ENCODE measurements at places on chromosomes 5 and 9. TPM values are rescaled to one million over a fixed set of nuclear protein-coding genes. Genes with fewer than 3 reads are reported as not detected.

The ORM1 gene
- not detected for polyA plus RNA-seq

The CARTPT gene
- not detected for polyA plus RNA-seq

The GPRIN1 gene
- 0.79 TPM for polyA plus RNA-seq

The LMAN2 gene
- polyA plus RNA-seq = 261 TPM

The KCNMB1 gene
- 3.9 TPM for polyA plus RNA-seq

The CCL19 gene
- not detected for polyA plus RNA-seq

The FST gene
- polyA plus RNA-seq = 29.3 TPM

The PHF24 gene
- 0.95 TPM for polyA plus RNA-seq

The PTGDS gene
- 3.4 TPM for polyA plus RNA-seq

The OR13C8 gene
- not detected for polyA plus RNA-seq

The ANKRD55 gene
- polyA plus RNA-seq = not detected

The LIX1 gene
- polyA plus RNA-seq = 80.1 TPM

The KLHL3 gene
- polyA plus RNA-seq = 12.0 TPM

The ZNF462 gene
- 11.4 TPM for polyA plus RNA-seq

The TNFSF8 gene
- polyA plus RNA-seq = not detected

The ARHGEF28 gene
- polyA plus RNA-seq = not detected

The SUSD3 gene
- not detected for polyA plus RNA-seq

The FCN2 gene
- polyA plus RNA-seq = not detected

The TOMM5 gene
- 208 TPM for polyA plus RNA-seq

The CMBL gene
- 3.9 TPM for polyA plus RNA-seq

The CD14 gene
- polyA plus RNA-seq = 0.10 TPM

The SLC4A9 gene
- polyA plus RNA-seq = not detected

The ZBTB26 gene
- polyA plus RNA-seq = 10.0 TPM

The PCDHB15 gene
- 19.3 TPM for polyA plus RNA-seq

The PCDHGA3 gene
- 1.4 TPM for polyA plus RNA-seq

The SLC27A4 gene
- polyA plus RNA-seq = 17.8 TPM

The F12 gene
- polyA plus RNA-seq = 13.6 TPM

The RMI1 gene
- 8.4 TPM for polyA plus RNA-seq

The SPOCK1 gene
- polyA plus RNA-seq = 4.1 TPM

The EIF4E1B gene
- not detected for polyA plus RNA-seq

The FGF1 gene
- not detected for polyA plus RNA-seq

The OTULINL gene
- polyA plus RNA-seq = 0.95 TPM

The PCDHB10 gene
- 7.8 TPM for polyA plus RNA-seq

The CDK7 gene
- polyA plus RNA-seq = 38.4 TPM

The NSMF gene
- polyA plus RNA-seq = 113 TPM

The PCDHA8 gene
- polyA plus RNA-seq = 0.44 TPM

The TEX48 gene
- not detected for polyA plus RNA-seq

The CDH9 gene
- polyA plus RNA-seq = not detected

The CKS2 gene
- 347 TPM for polyA plus RNA-seq

The STC2 gene
- polyA plus RNA-seq = 65.2 TPM

The MSMP gene
- polyA plus RNA-seq = not detected

The ELOVL7 gene
- polyA plus RNA-seq = 1.6 TPM

The SLC34A1 gene
- polyA plus RNA-seq = not detected

The OGN gene
- polyA plus RNA-seq = 0.35 TPM

The C5orf63 gene
- polyA plus RNA-seq = 0.31 TPM

Measured in cardiac muscle cell (in vitro differentiated cells and primary cell).